ENCODE measurements at places on chromosomes 2 and 18.

DNA sequence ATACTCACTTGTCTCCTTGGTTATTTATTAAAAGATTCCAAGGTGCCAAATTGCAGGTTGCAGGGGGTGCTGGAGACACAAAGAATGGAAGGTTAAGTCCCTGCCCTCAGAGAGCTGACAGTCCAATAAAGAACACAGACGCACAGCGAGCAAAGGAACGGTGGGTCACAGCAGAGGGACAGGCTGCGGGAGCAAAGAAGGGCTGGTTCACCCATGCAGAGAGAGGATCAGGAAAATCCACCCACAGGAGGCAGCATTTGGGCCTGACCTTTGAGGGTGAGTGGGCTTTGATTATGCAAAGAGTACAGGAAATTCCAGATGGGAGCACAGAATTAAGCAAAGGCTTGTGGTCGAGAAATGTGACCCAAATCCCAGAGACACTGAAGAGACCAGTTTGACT lies 45.0 kb downstream of the ZBTB7C start:
- DNase-seq = no peak

GRCh38 chr2:222760301-222760897 lies 88.9 kb downstream of the MOGAT1 start:
- no peak for DNase-seq

DNA sequence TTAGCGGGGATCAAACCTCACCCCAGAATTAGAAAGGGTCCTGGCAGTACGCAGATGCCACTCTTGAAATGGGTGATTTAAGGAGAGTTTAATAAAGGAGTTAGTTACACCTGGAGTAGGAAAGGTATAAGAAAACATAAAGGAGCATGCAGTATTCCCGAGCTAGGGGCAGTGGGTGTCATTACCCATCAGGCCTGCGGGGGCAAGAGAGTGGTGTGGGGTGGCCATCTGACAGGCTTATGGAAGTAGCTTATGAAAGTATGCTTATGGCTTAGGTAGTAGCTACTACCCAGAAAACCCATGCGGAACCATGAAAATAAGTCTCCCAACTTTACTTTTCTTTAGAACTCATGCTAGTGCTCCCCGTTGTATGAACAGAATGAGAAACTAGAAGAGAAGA lies 568.9 kb upstream of the ACVR2A start:
- no peak for DNase-seq

DNA sequence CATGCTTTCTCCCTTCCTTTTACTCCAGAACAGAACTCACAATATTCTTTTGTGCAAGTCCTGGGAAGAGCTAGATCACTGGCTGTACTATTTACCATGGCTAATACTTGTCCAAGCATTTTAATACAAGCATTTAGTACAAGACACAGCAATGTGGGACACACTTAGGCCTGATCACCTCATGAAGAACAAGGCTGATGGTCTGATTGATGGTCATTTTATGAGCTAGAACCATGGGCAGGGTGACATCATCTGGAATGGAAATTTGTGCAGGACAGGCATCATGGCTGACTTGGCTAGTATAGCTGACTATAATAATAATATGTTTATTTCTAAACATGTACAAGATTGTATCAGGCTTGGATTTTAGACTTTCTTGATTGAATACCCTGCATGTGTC lies 374.2 kb upstream of the HNMT start:
- DNase-seq = no peak

DNA sequence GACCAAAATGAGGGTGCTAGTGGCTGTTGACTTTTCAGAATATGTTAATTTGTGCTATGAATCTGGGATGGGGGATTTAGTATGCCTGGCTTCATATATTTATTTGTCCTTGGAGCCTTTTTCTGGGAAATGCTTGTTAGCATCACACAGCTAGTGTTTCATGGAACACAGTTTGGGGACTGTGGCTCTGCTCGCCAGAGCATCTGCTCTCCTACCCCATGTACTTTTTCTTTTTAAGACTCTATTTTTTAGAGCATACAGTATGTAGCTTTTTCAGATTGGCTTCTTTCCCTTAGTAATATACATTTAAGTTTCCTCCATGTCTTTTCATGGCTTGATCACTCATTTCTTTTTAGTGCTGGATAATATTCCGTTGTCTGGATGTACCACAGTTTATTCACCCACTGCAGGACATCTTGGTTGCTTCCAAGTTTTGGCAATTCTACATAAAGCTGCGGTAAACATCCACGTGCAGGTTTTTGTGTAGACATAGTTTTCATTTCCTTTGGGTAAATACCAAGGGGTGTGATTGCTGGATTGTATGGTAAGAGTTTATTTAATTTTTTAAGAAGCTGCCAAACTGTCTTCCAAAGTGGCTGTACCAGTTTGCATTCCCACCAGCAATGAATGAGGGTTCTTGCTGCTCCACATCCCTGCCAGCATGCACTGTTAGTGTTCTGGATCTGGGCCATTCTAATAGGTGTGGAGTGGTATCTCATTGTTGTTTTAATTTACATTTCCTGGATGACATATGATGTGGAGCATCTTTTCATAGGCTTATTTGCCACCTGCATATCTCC lies 44.1 kb downstream of the EFR3B start:
- DNase-seq = no peak

DNA sequence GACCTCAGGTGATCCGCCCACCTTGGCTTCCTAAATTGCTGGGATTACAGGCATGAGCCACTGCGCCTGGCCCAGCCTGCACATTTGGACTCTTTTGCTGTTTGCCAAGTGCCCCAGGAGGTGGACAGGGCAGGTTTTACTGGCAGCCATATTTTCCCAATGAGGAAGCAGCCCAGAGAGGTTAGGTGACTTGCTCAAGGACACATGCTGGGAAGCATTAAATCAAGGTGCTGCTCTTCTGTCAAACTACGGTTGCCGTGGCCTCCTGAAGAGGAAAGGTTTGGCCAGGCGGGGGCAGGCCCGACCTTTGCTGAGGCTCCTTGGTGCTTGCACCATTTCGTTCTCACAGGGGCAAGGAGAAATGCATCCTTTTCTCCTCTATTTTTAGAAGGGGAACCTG lies 44.0 kb downstream of the DNMT3A start:
- DNase-seq = no peak

- DNase-seq = no peak
Measured at GRCh38 chr2:241014224-241014623, 15.8 kb downstream of the SNED1 start.

DNA sequence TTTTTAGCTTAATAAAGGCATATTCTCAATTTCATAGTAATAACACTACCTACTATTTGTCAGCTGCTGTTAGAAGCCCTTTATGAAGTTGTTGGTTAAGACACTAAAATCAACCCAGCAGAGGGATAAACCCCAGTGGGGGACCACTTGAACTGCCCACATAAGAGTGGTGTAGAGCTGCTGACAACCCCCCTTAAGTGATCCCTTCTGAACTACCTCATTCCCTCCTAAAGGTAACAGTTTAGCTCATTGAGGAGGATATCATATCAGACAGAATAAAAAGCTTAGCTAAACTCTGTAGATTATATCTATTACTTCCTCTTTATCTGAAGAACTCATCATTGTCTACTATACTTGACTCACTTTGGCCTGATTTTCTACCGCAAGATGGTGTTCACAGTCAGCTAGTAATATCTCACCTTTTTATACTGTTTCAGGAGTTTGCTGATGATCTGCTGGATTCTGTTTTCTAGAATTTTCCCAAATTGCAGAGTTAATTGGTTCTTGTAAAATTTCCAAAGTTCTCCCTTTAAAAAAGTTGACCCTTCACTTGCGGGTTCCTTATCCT lies 16.2 kb downstream of the GALM start:
- DNase-seq = no peak

DNA sequence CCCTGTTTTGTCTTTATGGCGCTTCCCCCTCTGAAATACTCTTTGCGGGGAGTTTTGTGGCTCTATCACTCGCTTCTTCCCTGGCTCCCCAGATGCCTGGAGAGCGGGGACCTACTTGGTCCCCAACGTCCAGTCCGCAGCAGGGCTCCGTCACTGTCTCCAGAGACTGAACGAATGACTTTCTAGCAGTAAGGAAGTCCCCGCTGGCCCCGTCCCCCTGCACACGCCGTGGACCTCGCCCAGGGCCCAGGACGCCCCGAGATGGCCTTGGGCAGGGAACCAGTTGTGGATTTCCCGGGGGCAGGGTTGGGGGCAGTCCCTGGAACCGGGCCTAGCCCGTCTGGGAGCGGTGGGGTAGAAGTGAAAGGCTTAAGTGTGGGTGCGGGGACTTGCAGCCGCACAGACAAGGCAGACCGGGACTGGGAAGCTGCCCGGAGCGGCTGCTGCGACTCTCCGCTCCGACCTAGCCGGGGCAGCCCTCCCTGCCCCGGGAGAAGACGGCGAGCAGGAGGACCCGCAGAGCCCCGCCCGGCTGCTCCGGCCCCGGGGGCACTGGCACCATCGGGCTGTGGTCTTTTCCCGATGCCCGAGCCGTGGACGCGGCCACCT lies 821 bp upstream of the EPHA4 start:
- no peak for DNase-seq

- DNase-seq = no peak
Measured at GRCh38 chr2:227103583-227103982, 60.4 kb downstream of the COL4A4 start.

GRCh38 chr2:145066856-145067548 lies 547.1 kb upstream of the ZEB2 start:
- DNase-seq = no peak

- DNase-seq = no peak
Measured at GRCh38 chr2:34188464-34189303, 589.6 kb upstream of the FAM98A start.

DNA sequence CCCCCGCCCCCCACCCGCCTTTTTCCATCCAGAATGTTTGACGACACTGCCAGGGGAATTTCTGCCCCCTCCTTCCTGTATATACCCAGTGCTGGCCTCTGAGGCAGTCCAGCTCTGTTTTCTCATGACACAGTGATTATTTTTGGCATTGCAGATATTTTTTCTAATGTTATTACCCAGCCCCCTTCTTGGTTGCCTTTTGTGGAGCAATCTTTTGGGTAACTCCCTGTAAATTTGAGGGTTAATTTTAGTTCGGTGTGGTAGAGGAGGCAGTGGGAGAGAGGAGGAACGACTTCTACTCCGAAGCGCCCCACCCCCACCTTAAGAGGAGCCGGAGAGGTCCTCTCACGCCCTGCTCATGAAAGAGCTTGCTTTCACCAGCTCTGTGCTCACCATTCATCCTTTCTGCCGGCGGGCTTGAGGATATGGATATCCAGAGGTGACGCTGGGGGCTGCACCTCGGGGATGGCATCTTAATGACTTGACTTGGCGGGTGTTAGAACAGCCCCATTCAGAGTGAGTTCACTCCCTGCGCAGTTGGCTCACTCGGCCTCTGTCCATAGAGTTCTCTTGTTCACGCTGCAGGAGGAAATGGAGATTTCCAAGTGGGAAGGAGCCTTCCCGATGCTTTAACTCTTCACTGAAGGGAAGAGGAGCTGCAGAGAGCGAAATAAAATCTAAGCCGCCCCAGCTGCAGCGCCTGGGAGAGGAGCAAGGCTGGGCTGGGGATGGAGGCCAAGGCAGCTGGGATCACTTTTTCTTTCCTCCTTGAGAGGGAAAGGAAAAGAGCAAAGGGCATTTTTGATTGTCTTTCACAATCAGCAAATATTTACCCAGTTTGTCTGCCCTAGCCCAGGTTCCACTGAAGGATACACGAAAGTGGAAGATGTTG lies 38.4 kb downstream of the EPAS1 start:
- DNase-seq = no peak

DNA sequence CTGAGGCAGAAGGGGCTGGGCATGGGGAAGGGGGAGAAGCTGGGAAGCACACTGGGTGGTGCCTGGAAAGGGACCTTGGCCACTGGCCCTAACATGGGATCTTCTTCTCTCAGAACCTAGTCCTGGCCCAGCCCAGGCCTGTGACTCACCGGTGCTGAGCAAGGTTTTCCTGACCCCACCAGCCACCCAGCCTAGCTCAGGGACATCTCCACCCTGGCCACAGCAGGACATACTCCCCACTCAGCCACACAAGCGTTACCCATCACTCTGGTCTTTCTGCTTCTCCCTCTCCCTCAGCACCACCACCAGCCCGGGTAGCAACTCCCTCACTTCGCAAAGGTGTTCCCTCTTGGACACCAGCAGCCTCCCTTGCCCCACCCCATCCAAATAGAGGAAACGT lies 22.8 kb downstream of the TNS1 start:
- DNase-seq = no peak

DNA sequence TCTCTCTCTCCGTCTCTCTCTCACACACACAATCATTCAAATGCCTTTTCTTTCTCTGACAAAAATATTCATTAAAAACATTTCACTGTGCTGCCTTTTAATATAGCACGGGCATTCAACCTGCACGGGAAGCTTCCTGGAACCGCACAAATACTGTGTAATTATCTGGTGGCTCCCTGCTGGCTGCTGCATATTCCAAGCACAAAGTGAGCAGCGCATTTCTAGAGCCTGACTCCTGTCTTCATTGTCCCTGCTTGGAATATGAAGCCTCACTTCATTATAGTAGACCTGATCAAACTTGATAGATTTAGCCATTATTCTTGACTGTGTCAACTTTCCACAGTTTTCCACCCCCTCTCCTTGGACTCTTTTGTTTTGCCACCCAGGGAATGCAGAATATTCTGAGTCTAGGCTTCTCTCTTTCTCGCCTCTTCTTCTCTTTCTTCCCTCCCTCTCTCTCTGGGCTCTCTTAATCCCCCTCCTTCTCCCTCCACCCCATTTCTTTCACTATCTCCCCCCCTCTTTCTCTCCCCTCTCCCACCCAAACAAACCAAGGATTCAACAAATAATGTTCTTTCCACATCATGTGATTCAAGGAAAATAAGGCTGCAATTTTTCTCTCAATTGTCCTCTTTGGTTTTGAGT lies 672.1 kb upstream of the FANCL start:
- no peak for DNase-seq

- DNase-seq = no peak
Measured at GRCh38 chr18:13330996-13331395, 112.4 kb downstream of the LDLRAD4 start.

- DNase-seq = no peak
Measured at GRCh38 chr2:233234264-233234663, 17.2 kb upstream of the ATG16L1 start.

- DNase-seq = no peak
Measured at GRCh38 chr2:237617587-237617982, 9.8 kb upstream of the LRRFIP1 start.

- DNase-seq = no peak
Measured at GRCh38 chr2:144643537-144644336, 123.8 kb upstream of the ZEB2 start.

GRCh38 chr2:128525653-128526052 lies 207.0 kb upstream of the HS6ST1 start:
- DNase-seq = no peak

- no peak for DNase-seq
Measured at GRCh38 chr18:23450022-23450421, 3.1 kb upstream of the RIOK3 start.

GRCh38 chr2:72864500-72864899 lies 22.7 kb upstream of the SPR start:
- DNase-seq = no peak

DNA sequence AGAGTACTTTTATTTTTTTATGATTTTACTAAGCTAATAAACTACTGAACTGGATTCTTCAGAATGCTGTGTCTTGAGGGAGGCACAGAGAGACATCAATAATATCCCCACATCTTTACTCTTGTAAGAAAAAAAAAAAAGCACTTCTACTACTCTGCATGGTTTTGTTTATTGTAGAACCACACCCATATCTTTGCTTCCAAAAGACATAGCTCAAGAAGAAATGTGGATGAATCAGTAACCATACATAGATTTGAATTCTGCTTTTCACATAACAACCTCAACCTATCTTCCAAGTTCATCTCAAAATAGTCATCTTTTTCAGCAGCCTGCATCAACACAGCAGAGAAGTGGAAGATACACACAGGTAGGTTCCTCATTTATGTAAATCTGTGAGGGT lies 12.2 kb upstream of the COL5A2 start:
- no peak for DNase-seq

- no peak for DNase-seq
Measured at GRCh38 chr18:9710037-9710436, 1.9 kb downstream of the RAB31 start.

Measured in CMK (cell line).